GM12878 (cell line): ENCODE measurements at places on chromosomes 3 and 15.

GRCh38 chr15:52021892-52022540 lies 3.0 kb downstream of the MAPK6 start:
- no peak for DNase-seq

DNA sequence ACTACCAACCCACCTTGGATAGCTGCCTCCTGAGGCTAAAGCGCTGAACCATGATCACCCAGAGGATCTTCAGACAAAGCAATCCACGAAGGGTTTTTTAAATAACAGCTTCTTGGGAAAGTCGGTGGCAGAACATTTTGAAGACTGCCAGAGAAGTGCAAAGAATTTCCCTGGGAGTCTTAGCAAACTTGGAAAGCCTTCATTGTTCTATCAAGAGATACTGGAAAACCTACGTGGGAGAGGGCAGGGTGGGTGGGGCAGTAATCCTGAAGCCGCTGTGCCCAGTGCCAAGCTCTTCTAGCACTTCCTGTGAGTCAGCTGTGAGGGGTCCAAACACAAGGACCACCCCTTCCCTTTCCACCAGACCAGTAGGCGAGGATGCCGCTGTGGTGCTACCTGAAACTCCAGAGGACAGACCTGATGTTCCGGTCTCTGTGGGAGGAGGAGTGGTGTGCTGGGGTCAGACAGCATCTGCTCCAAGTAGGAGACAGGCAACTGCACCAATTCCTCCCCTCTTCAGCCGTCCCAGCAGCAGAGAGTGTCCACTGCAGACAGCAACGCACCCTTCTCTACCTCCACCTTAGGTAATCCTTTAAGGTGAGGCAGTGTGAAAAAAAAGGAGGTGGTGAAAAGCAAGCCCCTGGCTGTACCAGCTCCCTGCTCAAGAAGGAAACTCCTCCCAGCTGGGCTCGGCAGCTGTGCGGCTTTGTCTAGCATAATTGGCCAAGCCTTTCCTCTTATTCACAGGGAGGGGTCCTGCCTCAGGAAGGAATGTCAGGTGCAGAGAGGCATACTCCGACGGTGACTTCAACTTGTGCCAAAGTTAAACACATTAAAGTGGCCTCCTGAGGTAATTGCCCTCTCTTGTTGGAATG lies 99.0 kb downstream of the TMCC1 start:
- no peak for DNase-seq

DNA sequence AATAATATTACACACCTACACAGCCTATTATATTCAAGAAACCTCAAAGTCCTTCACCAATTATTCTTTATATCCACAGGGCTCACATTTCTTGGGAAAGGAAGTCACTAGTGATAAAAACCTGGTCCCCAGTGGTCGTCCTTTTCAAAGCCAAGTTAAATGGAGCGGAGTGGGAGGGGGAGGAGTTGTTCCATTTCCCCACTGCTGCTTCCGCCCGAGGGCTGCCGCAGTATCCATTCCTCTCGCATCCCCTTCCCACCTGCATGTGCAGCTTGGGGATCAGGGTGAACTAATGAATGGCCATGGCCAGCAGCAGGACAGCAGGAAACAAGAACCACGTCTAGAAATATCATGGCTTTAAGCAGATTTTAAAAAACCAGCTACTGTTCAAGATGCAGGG lies 76.4 kb upstream of the SEMA6D start:
- no peak for DNase-seq

DNA sequence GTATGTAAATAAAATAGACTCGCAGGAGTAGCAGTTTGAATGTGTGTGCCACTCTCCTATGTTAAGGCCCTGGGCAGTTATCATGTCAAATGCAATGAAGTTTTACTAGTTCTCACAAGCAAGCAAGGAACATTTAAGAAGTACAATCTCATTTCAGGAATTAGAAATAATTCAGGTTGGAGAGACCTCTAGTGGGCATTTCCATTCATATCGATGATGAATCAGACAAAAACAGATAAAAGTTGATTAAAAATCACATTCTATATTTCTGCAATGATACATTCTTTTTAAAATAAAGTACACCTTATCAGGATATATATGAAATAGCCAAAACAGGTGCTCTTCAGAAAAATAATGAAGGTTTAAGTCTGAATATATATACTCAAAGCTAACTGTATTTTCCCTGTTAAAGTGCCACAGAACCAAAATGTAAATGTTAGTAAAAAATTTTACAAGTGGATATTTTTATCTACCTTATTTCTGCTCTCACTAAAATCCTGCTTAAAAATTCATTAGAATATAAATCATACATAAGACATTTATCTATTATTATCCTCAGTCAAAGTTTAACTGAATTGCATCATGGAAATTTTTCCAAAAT lies 492.4 kb upstream of the FRG2C start:
- no peak for DNase-seq

- DNase-seq, result no peak
Observed at GRCh38 chr3:46337911-46338310, 16.0 kb upstream of the CCR2 start.
